ENCODE measurements at places on chromosomes 13 and 19.

DNA sequence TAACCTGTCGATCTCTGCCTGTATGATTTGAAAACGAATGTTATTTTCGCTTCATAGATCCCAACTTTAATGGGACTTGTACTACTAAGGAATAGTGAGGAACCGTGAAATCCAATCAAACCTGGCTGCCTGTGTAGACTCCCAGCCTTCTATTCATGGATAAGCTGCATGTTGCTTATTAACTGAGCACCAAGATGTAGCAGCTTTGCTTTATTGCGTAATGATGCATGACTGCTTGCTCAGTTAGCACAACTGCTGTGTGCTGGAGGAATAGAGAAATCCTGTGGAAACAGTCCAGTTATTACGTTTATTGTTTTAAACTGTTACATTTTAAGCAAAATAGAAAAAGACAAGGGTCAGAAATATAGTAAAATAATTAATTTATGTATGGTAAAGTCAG is 108.2 kb downstream of the SHISA2 start:
- no peak for DNase-seq

GRCh38 chr13:29457299-29457698 is 138.2 kb downstream of the SLC7A1 start:
- no peak for DNase-seq

DNA sequence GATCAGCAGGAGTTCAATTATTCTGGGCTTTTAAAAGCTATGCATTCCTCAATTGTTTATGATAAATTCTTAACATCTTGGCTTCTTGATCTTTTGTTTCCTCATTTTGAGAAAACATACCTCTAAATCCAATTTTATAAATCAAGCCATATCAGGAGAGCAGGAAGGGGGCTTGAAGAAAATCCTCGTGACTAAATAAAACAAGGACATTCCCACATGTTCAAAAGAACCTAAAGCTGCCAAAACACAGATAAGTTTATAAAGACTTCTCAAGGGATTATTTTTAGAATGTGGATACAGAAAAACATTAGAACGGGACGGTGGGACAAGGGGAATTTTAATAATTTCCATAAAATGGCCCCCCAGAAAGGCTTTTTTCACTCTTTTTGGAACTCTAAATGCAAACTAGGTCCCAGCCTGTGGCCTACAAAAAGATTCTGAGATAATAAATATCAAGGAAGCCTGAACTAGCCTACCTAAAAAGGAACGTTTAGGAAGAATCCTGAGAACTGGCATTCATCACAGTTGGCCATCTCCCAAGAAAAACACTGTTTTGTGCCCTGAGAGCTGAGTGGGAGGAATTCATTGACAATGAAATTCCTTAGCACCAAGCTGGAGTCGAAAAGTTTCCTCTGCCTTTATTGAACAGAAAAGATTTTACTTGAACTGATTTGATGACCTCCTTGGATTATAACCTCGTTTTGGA is 30.1 kb downstream of the ZAR1L start:
- no peak for DNase-seq

DNA sequence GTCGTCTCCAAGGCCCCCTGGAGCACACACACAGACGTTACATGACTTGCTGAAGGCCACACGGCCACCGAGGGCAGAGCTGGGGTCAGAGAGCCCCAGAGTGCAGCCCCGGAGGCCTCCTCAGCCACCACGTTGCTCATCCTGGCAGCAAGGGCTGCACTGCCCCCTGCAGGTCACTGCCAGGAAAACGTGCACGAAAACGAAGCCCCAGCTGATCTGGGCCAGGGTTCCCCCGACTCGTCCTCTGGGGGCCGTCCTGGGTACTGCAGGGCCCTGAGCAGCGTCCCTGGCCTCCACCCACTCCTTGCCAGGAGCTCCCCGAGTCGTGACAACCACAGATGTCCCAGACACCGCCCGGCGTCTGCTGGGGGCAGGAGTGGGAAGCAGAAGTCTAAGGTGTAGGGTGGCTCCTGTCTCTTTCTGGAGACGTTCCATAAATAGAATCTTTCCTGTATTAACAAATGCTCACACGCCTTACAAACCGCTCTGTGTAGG is 3.4 kb downstream of the TPGS1 start:
- peak; percentile 95 for DNase-seq

DNA sequence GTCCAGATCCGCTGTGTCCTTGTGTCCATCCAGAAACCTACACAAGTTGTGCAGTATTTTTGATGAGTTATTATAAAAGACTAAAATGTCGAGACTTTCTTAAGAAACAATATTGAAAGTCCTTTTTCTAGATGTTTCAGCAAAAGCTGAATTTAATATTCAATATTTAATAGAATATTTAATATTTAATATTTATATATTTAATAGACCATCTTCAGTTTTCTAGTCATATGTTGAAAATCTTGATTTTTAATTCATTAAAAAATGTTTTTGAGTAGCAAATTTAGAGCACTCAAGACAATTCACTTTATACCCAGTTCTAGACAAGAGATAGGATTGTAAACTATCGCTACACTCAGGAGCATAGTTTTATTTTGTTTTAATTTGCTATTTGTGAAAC is 447.8 kb downstream of the SLITRK5 start:
- DNase-seq, result no peak

DNA sequence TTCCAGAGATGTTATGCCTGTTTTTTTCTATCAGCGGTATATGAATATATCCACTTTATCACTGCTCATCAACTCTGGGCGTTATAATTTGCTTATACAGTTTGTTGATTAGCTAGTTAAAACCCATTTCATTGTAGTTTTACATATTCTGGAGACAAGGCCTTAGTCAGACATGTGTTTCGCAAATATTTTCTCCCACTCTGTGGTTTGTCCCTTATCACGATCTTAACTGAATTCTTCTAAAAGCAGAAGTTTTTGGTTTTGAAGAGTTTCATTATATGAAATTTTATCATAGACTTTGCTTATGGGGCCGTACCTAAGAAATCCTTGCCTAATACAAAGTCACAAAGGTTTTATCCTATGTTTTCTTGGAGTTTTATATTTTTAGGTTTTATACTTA is 84.6 kb downstream of the FRY start:
- no peak for DNase-seq

DNA sequence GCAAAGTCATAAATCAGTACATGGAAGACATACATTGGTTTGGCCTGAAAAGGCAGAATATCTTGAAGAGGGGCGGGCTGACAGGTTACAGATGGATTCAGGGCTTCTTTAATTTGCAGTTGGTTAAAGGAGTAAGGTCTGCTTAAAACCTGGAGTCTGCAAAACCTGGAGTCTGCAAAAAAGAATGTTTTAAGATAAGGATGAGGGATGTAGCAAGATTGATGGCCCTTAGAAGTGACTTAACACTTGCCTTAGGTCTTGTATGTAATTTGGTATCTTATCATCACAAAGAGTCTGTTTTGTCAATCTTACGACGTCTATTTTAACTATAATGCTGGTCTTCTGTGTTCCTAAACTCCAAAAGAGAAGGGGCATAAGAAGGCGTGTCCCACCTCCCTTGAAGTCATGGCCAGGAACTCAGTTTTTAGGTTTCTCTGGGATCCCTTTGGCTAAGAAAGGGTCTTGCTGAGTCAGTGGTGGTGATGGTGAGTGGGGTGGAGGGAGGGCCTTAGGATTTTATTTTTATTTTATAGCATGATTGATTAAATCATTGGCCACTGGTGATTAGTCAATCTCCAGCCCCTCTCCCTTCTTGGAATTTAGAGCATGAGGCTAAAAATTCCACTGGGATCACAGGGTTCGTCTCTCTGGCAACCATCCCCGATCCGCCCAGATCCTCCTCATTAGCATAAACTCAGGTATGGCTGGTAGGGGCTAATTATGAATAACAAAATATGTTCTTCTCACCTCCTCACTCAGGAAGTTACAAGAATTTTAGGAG is 10.1 kb upstream of the HAS1 start:
- no peak for DNase-seq

- no peak for DNase-seq
These were observed 94.3 kb downstream of the ERCC5 start for GRCh38 chr13:102940143-102940542.

DNA sequence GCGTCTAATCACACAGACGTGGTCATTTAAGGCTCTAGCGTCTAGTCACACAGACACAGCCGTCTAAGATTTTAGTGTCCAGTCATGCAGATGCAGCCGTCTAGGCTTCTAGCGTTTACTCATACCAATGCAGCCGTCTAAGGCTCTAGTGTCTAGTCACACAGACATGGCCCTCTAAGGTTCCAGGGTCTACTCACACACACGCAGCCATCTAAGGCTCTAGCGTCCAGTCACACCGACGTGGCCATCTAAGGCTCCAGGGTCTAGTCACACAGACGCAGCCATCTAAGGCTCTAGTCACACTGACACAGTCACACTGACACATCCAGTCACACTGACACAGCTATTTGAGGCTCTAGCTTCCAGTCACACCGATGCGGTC is 55.7 kb downstream of the KLF2 start:
- DNase-seq, result no peak

DNA sequence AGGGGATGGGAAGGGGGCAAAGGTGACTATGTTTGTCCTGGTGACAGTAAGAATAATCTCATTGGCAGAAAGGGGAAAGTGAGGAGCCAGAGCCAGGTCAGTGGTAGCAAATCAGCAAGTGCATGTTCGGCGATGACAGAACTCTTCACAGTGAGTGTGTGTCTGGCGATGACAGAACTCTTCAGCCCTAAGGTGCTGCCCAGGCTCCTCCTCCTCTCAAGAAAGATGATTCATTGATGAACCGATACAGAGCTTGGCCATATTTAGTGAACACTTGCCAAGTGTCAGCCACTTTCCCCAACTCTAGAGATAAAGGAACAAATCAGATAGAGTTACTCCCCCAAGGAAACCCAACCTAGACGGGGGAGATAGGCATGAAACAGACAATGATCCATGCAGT is 199.3 kb upstream of the UBL3 start:
- DNase-seq, result peak; percentile 15

- no peak for DNase-seq
These were observed 19.0 kb downstream of the KCTD15 start for GRCh38 chr19:33815380-33816340.

- DNase-seq, result no peak
These were observed 21.5 kb upstream of the ARHGEF7 start for GRCh38 chr13:111093634-111094033.

DNA sequence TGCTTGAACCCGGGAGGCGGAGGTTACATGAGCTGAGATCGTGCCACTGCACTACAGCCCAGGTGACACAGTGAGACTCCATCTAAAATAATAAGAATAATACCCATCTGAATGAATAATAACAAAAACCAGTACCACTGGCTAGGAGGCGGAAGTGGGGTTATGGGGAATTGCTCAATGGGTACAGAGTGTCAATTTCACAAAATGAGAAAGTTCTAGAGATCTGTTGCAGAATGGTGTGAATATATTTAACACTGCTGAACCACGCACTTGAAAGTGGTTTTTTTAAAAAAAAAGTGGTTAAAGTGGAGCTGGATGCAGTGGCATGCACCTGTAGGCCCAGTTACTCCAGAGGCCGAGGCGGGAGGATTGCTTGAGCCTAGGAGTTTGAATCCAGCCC is 18.5 kb downstream of the KLF2 start:
- DNase-seq, result no peak

Data from activated T-cell treated with anti-CD3 and anti-CD28 coated beads, Interleukin-2, amount 50 U/mL, for 72 hours (primary cell).